ENCODE measurements at places on chromosomes 12 and 14.

- no peak for DNase-seq
These were observed 22.4 kb upstream of the DIO3 start for GRCh38 chr14:101538878-101539277.

- DNase-seq = no peak
These were observed 161.7 kb downstream of the ANO2 start for GRCh38 chr12:5783289-5783920.

DNA sequence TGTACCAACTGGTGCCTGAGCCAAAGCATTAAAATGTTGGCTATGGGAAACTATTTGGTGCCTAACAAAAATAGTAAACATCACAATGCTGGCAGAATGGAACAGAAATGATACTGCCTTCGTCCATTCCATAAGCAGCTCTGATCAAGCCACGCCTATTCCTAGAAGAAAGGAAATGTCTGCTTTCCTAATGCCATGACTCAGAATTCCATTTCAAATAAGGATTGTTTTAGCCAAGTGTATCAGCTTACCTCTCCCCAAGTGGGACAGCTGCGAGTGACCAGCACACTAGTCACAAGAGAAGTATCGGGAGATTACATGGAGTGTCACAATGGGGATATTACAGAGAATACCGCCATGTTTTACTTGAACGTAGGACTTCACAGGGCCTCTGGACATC, 38.7 kb downstream of the GLT8D2 start:
- DNase-seq = no peak

DNA sequence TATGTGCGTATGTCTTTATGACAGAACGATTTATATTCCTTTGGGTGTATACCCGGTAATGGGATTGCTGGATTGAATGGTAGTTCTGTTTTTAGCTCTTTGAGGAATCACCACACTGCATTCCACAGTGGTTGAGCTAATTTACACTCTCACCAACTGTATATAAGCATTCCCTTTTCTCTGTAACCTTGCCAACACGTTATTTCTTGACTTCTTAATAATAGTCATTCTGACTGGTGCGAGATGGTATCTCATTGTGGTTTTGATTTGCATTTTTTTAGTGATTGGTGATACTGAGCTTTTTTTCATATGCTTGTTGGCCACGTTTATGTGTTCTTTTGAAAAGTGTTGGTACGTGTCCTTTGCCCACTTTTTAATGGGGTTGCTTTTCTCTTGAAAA, 49.7 kb downstream of the FRS2 start:
- no peak for DNase-seq

DNA sequence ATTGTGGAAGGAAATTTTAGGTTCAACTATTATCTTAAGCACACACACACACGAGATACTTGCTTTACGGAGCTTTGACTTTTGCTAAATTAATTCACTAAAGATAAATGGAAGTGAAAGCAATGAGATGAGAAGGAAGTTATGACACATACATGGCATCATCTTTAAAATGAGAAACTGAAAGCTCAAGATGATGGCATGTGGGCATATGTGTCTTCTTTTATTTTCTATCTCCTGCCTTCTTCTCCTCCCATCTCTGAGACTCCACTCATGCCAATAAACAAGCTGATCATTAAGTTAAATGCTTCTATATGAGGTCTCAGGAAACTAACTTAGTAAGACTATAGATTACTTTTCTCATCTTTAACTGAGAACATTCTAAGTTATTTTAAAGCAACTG, 216.7 kb downstream of the MED13L start:
- DNase-seq = no peak

DNA sequence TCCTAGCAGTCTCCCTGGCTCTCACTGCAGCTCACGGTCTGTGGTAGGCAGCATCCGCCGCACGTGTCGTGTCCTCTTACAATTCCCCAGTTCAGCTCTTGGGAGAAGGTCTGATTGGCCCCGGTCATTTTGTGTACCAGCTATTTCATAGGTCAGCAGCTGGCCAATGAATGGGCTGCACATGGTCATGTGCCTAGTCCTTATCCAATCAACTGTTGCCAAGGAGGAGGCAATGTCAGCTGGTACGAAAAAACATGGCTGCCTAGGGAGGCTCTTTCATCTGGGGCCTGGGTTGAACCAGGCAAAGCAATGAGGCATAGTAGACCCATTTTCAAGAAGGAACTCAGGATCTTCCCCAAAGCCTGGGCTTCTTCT, 46.1 kb downstream of the RNFT2 start:
- DNase-seq = no peak

- peak; percentile 80 for DNase-seq
These were observed 34.7 kb upstream of the SLC2A3 start for GRCh38 chr12:7970475-7971252.

All from activated CD8-positive, alpha-beta memory T cell treated with anti-CD3 and anti-CD28 coated beads, Interleukin-2, amount 50 U/mL, for 4 hours (primary cell).